ENCODE measurements at places on chromosomes 4 and X.

- no peak for DNase-seq
Measured at GRCh38 chr4:82797405-82798111, 1.0 kb downstream of the SCD5 start.

DNA sequence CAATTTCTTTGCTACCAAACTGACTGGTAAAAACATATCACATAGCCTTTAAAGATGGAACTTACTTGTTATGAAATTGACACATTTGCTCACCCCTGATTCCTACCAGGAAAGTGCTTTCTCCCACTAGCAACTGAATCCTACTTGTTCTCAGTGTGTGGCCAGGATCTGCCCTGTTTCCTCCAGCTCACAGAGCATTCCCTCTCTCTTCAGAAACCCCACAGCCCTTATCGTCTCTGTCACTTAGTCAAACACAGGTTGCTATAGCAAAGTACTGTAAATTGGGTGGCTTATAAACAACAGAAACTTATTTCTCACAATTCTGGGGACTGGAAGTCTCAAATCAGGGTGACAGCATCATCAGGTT is 265.2 kb upstream of the BOD1L1 start:
- no peak for DNase-seq

DNA sequence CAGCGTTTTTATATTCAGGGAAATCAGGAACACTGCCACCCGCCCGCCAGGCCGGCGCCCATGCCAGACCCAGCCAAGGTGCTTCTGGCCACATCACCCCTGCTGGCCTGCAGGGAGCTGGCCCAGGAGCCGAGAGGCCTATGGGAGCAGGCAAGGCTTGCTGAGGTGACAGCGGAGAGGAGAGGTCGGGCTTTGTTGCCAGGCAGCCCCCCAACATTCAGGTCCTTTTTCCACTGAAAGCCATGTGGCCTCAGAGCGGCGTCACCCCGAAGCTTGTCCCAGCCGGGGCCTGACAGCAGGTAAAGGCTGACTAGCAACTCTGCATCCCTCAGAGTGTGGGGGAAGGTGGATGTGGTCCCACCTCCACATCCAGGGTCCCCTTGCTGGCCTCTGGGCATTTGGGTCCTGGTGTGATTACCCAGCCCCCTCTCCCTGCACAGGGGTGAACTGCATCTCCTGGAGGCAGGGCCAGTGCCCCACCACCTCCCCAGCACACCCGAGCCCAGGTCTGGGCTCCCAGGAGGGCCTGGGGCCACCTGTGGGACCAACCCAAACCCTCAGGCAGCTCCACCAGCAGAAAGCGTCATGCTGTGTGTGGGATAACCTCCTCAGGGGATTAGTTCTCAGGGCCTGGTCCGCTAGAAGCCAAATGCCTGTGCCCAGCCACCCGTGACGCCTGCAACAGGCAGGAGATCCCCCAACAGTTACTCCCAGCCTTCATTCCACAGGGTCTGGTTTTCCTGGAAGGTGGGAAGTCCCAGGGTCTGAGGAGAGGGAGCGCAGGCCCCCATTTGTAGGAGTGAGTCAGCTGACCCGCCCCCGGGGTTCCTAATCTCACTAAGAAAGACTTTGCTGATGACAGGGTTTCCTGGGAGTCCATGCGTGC is at the start of gene PDE6B:
Gene PDE6B, plus strand, starts transcription at position 869 of the 886 bp plus-strand sequence. CDS start 54 bp downstream, outside the sequence.
- DNase-seq, result no peak

GRCh38 chr4:113078066-113078465 is 28.6 kb downstream of the ANK2 start:
- DNase-seq, result peak; percentile 41

GRCh38 chr4:170030121-170030520 is 3.9 kb upstream of the MFAP3L start:
- no peak for DNase-seq

DNA sequence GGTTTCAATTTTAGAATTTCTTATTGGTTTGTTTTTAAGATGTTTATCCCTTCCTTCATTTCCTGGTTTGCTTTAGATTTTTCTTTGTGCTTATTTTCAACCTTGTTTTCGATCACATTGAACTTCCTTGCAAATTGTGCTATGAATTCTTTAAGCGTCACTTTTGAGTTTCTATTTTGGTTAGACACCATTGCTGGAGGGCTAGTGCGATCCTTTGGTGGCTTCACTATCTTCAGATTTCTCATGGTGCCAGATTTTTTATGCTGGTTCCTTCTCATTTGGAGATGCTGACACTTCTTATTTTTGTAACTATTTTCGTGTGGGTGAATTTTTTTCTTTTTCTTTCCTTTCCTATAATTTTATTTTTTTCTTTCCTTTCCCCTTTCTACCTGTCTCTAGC is 227.2 kb upstream of the HDX start:
- DNase-seq, result no peak

GRCh38 chrX:17380221-17380620 is 5.2 kb downstream of the NHS start:
- DNase-seq, result no peak

- DNase-seq, result no peak
Measured at GRCh38 chr4:153589703-153590595, 94.1 kb upstream of the TLR2 start.

DNA sequence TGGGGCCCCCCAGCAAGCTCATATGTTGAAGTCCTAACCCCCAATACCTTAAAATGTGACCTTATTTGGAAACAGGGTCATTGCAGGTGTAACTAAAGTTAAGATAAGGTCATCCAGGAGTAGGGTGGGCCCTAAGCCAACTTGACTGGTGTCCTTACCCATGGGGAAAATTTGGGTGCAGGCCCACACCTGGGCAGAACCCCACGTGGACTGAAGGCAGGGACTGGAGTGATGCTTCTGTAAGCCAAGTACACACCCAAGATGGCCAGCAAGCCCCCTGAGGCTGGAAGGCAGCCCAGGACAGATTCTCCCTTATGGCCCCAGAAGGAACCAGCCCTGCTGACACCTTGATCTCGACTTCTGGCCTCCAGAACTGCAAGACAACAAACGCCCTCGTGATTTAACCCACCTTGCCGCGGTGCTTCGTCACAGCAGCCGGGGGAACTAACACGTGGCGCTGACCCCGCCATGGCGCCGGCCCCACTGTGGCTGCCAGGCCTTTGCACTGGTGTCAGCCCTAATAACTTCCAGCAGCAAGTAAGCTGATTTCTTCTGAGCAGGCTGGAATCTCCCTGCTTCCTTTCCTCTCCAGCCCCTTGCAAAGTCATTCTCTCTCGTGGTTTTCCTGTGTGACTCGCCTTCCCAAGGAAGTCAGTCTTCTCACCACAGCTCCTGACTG is 23.2 kb upstream of the MXD4 start:
- no peak for DNase-seq

GRCh38 chr4:133581996-133582619 is 433.0 kb downstream of the PCDH10 start:
- DNase-seq, result no peak

- no peak for DNase-seq
Measured at GRCh38 chr4:165476214-165477098, 97.6 kb downstream of the CPE start.

- no peak for DNase-seq
Measured at GRCh38 chr4:7721984-7722551, 217.6 kb downstream of the AFAP1 start.

DNA sequence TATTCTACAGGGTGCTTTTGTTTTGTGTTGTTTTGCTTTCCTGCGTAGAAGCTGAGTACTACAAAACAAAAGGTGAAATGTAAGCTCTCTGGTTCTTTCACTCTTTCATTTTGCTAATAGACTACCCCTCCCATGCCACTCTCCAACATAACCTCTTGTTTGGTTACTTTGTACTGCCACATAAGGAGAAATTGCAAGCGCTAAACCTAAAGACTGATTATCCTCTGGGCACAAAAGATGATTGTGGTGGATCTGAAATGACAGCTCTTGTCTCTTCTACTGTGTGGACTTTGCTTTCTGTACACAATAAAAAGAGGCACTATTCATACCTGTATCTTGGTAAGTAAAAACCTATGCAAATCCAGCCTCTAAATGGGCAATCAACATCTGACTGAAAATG is 5.3 kb downstream of the MBNL3 start:
- DNase-seq, result no peak

DNA sequence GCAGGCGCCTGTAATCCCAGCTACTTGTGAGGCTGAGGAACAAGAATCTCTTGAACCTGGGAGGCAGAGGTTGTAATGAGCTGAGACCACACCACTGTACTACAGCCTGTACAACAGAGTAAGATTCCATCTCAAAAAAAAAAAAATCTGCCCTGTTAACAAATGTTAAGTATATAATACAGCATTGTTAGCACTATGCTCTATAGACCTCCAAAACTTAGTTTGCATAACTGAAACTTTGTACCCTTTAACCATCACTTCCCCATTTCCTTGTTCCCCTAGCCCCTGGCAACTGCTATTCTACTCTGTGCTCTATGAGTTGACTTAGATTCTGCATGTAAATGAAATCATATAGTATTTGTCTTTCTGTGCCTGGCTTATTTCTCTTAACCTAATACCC is 76.7 kb downstream of the TAB3 start:
- no peak for DNase-seq

- DNase-seq, result no peak
Measured at GRCh38 chr4:175910700-175911099, 98.6 kb upstream of the GPM6A start.

DNA sequence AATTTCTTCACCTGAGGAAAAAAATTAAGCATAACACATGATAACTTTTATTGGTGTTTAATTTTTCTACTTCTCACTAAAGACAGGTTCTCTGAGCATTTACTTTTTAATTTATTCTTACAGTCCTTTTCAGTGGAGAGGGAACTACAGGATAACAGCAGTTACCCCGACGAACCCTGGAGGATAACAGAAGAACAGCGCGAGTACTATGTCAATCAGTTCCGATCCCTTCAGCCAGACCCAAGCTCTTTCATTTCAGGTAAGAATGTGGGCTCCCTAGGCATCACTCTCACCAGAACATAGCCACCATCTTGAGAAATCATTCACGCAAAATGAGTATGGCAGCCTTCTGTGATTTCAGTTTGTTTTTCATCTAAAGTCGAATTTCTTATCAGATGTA is 100.8 kb downstream of the REPS2 start:
- DNase-seq, result no peak

- DNase-seq, result no peak
Measured at GRCh38 chr4:17964576-17964975, 57.0 kb downstream of the LCORL start.

- no peak for DNase-seq
Measured at GRCh38 chrX:3231766-3232165, 114.7 kb downstream of the MXRA5 start.

DNA sequence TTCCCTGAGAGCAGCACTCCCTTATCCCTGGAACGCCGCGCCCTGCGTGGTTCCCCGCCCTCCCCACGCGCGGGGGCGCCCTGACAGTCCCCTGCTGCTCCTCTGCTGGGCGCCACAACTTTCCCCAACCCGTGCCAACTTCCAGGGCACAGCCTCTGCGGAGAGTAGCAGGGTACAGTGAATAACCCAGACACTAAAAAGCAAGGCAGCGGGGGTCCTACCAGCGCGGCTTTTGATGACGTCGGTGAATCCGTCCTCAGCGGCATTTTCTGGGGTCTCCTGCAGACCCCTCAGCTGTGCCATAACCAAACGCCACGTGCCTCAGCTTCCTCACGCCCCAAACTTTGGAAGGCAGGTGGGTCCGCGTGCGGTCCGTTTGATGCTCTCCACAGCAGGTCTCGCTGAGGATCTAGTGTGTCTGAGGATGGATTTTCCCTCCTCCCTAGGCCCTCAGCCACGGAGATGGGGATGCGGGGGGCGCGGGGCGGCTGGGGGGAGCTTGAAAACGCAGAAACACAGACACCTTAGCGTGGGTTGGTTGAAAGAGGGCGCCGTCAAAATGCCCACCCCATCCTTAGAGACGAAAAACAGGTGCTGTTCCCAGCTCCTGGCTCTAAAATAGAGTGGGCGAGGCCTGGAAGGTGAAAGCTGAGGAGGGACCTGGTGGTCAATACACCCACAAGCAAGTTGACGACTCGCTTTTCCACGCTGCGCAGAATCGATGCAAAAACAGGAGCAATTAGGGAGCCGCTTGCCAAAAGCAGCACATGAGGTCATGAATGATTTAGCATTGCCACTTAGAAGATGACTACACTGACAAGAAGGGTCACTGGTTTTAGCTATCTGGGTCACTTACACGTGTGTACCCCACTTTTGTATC is 405.6 kb downstream of the FAM47A start:
- no peak for DNase-seq

DNA sequence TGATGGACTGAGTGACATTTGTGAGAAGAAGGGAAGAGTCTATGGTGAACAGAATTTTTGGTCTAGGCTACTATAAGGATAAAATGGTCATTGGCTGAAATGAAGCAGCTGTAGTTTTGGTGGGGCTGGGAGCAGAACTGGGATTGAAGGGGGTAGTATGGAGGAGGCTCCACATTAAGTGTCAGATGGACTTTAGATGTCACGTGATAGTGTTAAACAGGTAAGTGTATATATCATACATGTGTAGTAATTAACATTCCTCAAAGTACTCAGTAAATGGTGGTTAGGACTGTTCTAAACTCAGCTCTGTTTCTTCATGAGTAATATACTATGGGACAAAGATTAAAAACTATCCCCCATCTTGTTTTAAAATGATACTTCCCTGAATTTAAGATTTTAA is 947.9 kb downstream of the PDHA2 start:
- DNase-seq, result no peak

GRCh38 chr4:69800599-69800998 is 40.2 kb upstream of the SULT1B1 start:
- no peak for DNase-seq
